ENCODE measurements at places on chromosomes 16 and 17.

DNA sequence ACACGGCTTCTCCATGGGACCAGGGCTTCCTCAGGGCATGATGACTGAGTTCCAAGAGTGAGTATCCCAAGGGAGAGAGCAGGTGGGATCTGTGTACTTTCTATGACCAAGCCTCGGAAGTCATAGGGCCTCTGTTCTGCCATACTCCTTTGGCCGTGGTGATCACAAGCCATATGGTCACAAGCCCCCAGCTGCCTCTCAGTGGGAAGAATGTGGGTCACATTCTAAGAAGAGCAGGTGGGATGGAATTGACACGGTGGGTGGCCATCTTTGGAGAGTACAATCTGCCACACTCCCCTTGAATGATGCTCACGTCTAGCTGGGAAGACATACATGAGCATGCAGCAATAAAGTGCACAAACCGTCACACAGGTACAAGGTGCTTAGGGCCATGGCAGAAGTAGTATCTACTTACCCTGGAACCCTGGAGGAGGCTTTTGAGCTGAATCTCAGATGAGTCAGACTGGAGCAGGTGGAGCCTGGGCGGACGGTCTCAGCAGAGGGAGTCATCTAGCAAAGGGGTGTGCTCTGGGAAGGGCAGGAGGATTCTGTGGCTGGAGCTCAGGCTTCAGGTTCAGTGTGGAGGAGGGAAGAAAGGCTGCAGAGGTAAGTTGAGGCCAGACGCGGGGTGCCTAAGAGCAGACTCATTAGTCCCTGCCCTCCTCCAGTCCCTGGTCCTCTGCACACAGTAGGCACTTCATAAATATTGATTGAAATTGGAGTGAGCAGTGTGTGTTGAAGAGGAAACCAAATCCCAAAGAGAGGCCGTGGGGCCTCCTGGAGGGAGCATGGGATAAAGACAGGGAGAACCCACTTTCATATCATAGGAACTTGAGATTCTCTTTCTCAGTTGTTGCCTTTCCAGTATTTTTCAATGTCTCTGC is 26.6 kb downstream of the GOSR2 start:
- H3K27ac ChIP-seq, result no peak overlapping the region
- no peaks in the 10 kb centered on the region for H3K4me1 ChIP-seq
- no peak overlapping the region for H3K4me3 ChIP-seq
- peaks cover 59% of the 10 kb centered on the region for H3K27me3 ChIP-seq

- H3K27ac ChIP-seq, result no peak overlapping the region
- no peak overlapping the region for H3K4me3 ChIP-seq
- peaks cover 69% of the 10 kb centered on the region for H3K36me3 ChIP-seq
- DNase-seq, result peak; percentile 45
Observed at GRCh38 chr17:44053125-44053872, 13.2 kb downstream of the LSM12 start.

DNA sequence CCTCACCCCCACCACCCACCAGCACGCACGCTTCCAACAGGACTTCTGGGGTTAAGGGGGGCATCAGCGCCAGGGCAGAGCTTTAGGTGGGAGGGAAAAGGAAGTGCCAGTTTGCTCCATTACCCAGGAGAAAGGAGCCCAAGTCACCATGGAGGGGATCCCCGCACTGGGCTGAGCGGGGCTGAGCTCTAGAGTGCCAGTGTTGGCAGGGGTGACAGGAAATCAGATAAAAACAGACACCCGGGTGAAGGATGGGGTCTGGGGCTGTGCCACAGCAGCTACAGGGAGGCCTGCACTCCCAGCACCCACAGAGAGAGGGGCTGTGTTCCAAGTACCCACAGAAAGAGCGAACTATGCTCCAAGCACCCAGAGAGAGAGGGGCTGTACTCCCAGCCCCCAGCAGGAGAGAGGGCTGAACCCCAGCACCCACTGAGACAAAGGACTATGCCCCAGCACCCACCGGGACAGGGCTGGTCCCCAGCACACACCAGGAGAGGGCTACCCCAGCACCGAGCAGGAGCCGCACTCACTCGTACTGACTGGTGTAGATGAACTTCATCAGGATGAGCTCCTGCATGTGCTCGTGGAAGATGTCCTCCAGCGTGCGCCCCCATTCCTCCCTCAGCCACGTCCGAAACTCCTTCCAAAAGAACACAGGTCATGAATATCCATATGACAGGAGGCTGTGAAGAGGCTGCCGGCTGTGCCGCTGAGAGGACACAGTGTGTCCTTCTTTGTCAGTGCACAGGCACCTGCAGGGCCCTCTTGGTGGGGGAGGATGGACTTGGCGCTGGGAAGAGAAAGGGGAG is 18.6 kb upstream of the C16orf95 start:
- no peak overlapping the region for H3K27ac ChIP-seq
- no peak for DNase-seq
- H3K36me3 ChIP-seq, result peaks cover 66% of the 10 kb centered on the region
- H3K4me3 ChIP-seq, result no peak overlapping the region
- no peaks in the 10 kb centered on the region for H3K27me3 ChIP-seq

DNA sequence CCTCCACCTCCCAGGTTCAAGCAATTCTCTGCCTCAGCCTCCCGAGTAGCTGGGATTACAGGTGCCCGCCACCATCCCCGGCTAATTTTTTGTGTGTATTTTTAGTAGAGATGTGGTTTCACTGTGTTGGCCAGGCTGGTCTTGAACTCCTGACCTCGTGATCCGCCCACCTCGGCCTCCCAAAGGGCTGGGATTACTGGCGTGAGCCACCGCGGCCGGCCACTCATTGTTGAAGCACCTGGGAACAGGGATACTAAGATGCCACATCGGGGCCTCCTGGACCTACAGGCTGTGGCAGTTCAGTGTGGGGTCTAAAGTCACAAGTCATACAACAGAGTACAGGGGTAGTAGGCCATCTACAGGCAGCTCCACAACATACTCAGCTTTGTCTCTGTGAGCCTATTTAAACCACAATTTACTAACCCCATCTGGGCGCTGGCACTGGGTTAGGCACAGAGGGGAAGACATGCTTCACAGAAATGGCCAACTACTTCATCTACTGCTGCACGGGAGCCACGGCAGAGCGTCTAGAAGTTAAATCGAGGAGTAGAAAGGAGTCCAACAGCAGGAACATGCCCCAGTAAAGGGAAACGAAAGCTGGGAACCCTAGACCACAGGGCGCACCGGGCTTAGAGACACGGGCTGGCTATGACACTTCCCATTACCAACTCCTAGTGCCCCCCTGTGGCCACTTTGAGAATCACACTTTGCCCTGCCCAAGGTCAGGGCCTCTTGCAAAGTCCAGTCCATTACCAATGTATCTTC is 4.3 kb downstream of the VAMP2 start:
- peak overlapping the region; percentile 42 for H3K27ac ChIP-seq
- DNase-seq, result peak; percentile 92
- H3K4me3 ChIP-seq, result no peak overlapping the region
- peaks cover 20% of the 10 kb centered on the region for H3K36me3 ChIP-seq
- H3K27me3 ChIP-seq, result no peaks in the 10 kb centered on the region

DNA sequence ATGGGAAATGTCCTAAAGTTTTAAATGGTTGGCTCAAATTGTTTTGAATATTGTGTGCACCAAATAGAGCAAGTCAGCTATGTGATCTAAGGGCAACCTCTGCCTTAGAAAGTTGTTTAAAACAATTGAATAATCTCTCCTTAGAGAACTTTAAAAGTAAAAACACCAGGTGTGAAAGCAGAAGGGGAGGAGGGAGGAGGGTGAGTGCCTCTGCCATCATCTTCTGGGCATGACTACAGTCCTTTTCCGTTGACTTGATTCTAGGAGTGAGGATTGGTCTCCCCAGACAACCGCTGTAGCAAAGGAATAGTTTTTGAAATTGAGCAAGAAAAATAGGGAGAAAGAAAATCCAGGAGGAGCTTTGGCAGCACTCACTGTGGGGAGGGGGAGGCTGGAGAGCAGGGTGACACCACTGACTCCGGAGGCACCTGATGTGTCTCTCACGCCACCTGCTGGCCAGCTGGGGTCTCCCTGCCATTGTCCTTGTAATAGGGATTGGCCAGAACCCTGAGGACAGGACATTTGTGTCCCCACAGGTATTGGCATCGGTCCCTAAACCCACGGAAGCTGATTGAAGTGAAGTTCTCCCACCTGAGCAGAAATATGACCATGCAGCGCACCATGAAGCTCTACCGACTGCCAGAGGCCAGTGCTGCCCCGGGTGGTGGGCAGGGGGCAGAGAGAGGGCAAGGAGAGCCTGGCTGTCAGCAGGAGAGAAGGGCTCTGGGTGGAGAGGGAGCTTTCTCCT is 33.3 kb downstream of the PLCD3 start:
- H3K4me3 ChIP-seq, result no peak overlapping the region
- peak overlapping the region; percentile 35 for H3K27ac ChIP-seq
- peaks cover 77% of the 10 kb centered on the region for H3K36me3 ChIP-seq

- H3K4me1 ChIP-seq, result no peaks in the 10 kb centered on the region
- no peaks in the 10 kb centered on the region for H3K27me3 ChIP-seq
- no peak overlapping the region for H3K27ac ChIP-seq
- DNase-seq, result no peak
- no peaks in the 10 kb centered on the region for H3K36me3 ChIP-seq
Observed at GRCh38 chr16:83792391-83792790, 15.4 kb upstream of the HSBP1 start.

GRCh38 chr17:45801421-45801820 is 17.3 kb downstream of the CRHR1 start:
- H3K36me3 ChIP-seq, result no peaks in the 10 kb centered on the region
- peaks cover 43% of the 10 kb centered on the region for H3K27me3 ChIP-seq
- no peak overlapping the region for H3K27ac ChIP-seq
- no peak overlapping the region for H3K4me3 ChIP-seq

- peak; percentile 63 for DNase-seq
- peaks cover 8% of the 10 kb centered on the region for H3K4me1 ChIP-seq
- no peak overlapping the region for H3K4me3 ChIP-seq
- H3K27ac ChIP-seq, result no peak overlapping the region
Observed at GRCh38 chr17:35079547-35080423, 16.3 kb upstream of the RFFL start.

- no peaks in the 10 kb centered on the region for H3K27me3 ChIP-seq
- DNase-seq, result no peak
- peaks cover 27% of the 10 kb centered on the region for H3K4me1 ChIP-seq
Observed at GRCh38 chr16:11793840-11794239, 3.2 kb downstream of the ZC3H7A start.

- H3K36me3 ChIP-seq, result peaks cover 34% of the 10 kb centered on the region
- peaks cover 7% of the 10 kb centered on the region for H3K4me1 ChIP-seq
- H3K4me3 ChIP-seq, result no peak overlapping the region
Observed at GRCh38 chr17:7007143-7007542, 5.3 kb upstream of the RNASEK start.

DNA sequence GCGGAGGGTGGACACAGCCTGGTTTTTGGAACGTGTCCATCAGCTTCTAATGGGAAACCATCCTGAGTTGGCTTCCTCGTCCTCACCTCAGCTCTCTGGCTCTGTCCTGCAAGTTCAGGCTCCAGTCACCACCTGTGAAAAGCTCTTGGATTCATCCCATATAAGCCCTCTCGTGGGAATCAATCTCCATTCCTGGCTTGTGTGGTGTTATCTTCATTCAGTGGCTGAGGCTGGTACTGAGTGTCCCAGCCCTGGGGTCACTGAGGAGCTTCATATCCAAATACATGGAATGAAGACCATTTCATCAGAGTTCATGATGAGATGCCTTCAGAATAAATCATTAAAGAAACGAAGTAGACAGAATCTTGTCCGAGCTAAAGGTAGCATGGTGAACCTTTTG is 189.2 kb downstream of the RBFOX1 start:
- no peaks in the 10 kb centered on the region for H3K27me3 ChIP-seq
- H3K36me3 ChIP-seq, result no peaks in the 10 kb centered on the region
- no peak overlapping the region for H3K4me3 ChIP-seq
- no peak overlapping the region for H3K27ac ChIP-seq
- DNase-seq, result no peak

All from mesenchymal stem cell (in vitro differentiated cells and primary cell).